SK-N-DZ (cell line): ENCODE measurements at places on chromosomes 2 and 18.

DNA sequence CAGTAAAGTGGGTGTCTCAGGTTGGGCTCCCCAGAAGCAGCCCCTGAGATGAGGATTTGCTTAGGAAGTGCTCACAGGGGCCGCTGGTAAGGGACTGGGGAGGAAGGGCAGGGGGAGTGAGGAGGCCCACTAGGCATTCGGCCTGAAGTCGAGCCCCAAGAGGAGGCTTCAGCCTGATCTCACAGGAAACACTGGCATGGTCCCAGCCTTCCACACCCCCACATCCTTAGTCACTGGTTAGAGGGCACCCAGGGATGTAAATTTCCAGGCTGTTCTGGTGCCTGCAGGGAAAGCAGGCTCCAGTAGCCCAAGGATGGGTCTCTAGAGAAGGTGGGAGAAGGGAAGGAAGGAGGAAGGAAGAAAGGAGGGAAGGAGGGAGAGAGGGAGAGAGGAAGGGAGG lies 22.4 kb upstream of the KCNK3 start:
- DNase-seq = no peak

DNA sequence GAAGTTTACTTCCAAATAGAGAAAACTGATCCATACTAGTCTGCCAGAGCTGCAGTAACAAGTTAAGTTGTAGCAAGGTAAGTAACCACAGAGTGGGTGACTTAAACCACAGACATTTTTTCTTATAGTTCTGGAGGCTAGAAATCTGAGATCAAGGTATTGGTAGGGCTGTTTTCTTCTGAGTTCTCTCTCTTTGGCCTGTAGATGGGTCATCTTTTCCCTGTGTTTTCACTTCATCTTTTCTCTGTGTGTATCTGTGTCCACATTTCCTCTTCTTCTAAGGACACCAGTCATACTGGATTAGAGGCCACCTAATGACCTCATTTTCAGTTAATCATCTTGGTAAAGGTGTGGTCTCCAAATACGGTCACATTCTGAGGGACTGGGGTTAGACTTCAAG lies 142.9 kb upstream of the MEX3C start:
- DNase-seq = no peak

- peak; percentile 75 for DNase-seq
These were observed 59.4 kb upstream of the CTLA4 start for GRCh38 chr2:203808046-203808750.

DNA sequence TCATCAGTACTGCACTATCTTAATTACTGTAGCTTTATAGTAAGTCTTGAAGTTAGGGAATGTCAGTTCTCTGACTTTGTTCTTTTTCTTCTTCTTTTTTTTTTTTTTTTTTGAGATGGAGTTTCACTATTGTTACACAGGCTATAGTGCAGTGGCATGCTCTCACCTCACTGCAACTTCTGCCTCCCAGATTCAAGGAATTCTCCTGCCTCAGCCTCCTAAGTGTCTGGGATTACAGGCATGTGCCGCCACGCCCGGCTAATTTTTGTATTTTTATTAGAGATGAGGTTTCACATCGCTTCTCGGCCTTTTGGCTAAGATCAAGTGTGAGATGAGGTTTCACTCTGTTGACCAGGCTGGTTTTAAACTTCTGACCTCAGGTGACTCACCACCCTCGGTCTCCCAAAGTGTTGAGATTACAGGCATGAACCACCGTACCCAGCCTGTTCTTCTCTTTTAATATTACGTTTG lies 41.9 kb upstream of the TANC1 start:
- no peak for DNase-seq

GRCh38 chr2:50611351-50611871 lies 420.5 kb downstream of the NRXN1 start:
- DNase-seq = no peak

- no peak for DNase-seq
These were observed 927.5 kb downstream of the ERBB4 start for GRCh38 chr2:211611061-211611518.

GRCh38 chr2:66379473-66379872 lies 55.5 kb upstream of the MEIS1 start:
- DNase-seq = no peak
